ENCODE measurements at places on chromosomes 5 and 9. TPM values are rescaled to one million over a fixed set of nuclear protein-coding genes. Genes with fewer than 3 reads are reported as not detected.

NTRK2 gene
- 0.74 TPM for polyA plus RNA-seq

UBE2QL1 gene
- 6.3 TPM for polyA plus RNA-seq

CEL gene
- polyA plus RNA-seq, result 1.3 TPM

LRSAM1 gene
- polyA plus RNA-seq, result 37.1 TPM
